Stomach (tissue), 19 donors: ENCODE measurements at places on chromosomes 3 and 15. TPM values are rescaled to one million over a fixed set of nuclear protein-coding genes. Genes with fewer than 3 reads are reported as not detected.

- no peak for DNase-seq
Measured at GRCh38 chr3:72190050-72190449, 405.1 kb upstream of the PROK2 start.

DNA sequence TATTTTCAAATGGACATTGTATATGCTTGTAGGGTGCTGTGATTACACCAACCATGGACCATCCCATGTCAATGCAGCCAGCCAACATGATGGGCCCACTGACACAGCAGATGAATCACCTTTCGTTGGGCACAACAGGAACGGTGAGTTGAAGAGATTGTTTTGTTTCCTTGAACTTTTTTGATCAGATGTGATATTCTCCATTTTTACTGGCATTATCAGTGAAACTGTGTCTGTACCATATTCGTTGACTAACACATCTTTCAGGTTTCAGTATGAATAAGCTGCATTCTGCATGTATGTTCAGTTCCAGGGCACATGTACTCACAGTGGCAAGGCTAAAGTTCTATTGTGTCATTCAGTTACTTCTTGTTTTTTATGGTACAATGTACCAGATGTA, 655.2 kb downstream of the RBMS3 start:
- no peak for DNase-seq

GRCh38 chr3:115687721-115688120, 64.4 kb downstream of the GAP43 start:
- DNase-seq: no peak

The APOD gene
- total RNA-seq: 153 TPM

DNA sequence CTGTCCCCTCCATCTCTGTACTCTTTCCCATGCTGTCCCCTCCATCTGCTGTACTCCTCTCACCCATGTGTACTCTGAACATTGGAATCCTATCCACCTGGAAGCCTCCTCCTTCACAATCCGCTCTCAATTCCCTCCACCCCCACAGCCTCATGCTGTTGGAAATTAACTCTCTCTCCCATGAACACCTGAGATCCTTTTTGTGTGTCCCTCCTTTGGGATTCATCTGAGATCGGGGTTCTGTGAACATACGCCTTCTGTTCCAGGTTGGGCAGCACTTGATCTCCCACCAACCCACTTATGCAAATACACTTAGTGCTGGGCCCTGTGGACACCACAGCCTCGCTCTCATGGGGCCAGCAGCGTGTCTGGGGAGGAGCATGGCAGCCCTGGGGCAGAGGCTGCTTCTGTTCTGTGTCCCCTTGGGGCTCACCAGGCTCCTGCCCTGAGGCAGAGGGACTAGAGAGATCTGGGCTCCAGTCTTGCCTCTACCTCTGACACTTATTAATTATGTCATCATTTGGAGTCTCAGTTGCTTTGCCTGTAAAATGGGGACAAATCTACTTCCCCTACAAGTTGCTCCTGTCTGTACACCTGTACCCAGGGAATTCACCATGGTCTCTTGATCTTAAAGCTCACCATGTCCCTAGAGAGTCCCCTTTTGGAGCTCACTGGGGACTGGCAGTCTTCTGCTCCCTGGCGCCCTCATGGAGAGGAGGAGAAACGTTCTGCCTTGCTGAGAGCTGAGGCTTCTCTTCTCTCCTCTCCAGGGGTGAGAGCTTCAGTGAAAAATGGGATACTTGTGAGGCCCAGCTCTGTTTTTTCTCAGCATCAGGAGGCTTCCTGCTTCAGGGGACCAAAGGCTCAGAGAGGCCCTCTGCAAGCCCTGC, 42.7 kb downstream of the ITGA11 start:
- no peak for DNase-seq
